ENCODE measurements at places on chromosomes 3 and 15.

DNA sequence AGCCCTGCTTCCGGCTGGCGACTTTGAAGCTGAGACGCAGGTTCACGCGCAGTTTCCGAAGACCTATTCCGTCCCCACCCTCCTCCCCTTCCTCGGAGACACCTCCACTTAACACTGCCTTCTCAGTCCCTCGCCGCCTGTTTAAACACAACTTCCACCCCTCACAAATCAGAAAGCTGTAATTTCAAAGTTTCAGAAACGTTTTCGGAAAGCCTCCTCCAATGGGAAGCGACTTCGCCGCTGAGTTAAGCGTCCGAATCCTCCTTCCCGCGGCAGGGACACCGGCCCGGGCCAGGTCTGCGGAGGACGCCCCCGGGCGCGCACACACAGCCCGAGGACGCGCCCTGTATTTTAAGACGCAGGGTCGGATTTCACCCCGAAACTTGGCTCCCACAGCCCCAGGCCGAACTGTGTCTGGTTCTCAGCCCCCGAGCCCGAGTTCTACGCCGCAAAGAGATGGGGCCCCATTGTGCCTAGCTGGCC is 559 bp upstream of the LRRN1 start:
- DNase-seq: peak; percentile 68

GRCh38 chr15:29123171-29123570 is 146.5 kb downstream of the NSMCE3 start:
- no peak for DNase-seq

DNA sequence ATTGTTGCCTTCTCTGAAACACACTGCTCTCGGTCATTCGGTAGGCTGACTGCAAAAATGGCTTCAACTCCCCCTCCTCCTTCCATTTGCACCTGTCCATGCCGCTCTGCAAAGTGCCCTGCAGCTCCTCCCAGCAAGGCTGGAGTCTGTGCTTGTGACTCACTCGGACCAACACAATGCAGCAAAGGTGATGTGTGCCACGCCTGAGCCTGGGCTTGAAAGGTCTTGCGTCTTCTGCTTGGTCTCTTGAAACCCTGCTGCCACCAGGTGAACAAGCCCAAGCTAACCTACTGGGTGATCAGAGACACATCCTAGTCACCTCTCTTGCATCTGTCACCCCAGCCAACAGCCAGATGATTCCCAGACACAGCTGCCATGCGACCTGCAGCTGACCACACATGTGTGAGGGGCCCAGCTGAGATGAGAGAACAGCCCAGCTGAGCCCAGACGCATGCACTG is 71.1 kb downstream of the MGLL start:
- no peak for DNase-seq

DNA sequence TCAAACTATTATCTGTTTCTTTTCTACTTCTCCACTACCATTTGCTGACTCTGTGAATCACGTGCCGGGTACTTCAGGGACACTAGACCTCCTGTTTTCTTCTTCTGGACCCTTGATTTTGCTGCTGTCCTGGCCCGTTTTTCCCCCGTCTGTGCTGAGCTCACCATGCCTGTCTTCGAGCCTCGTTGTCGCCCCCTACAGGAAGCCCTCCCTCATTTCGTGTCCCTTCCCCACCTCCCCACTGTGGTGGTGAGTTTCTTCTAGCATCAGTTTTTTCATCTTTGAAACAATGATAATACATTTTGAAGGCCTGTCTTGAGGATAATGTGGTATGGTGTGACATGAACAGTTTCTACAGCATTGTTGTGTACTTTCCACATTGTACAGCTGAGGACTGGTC is 12.8 kb downstream of the GABRG3 start:
- no peak for DNase-seq

DNA sequence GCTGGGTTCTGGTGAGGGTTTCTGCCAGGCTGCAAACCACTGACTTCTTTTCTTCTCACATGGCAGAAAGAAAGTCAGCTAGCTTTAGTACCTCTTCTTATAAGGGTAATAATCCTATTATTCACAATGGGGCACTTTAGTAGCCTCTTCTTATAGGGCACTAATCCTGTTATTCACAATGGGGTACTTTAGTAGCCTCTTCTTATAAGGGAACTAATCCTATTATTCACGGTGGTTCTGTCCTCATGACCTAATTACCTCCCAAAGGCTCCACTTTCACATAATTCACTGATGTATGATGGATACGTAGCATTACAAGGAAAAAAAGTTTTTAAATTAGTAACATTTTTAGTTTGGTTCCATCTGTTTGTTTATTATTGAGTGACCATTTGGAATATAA is 671.3 kb downstream of the NSUN3 start:
- no peak for DNase-seq

DNA sequence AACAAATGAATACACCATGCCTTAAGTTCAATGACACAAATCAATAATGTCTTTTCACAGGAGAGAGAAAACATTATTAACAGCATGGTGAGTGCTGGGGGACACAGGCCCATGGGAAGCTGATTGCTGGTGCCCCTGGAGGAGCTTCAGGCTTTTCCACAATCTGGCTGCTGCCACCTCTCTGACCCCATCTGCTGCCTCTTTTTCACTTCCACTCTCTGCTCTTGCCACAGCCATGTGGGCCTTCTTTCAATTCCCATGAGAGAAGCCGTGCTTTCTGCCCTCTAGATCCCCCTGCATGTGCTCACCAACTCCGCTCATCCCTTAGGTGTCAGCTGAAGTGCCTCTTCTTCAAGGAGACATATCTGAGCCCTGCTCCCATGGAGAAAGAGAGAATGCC is 21.0 kb upstream of the CTXND1 start:
- DNase-seq: no peak

DNA sequence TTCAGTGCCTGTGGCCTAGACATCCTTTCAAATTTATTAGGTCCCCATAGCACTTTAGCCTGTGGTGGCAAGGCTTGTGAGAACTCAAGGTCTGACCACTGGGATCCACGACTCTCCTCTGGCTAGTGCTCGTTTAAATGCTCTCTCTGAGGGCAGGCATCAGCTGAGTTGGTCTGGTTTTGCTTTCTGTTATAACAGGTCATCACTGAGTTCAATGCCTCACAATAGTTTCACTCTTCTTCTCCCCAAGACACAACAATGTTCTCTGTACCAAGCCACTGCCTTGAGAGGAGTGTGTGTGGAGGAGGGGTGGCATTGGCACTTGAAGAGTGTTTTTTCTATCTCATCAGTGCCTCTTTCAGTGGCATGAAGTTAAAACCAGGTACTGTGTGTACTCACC is 7.6 kb downstream of the OR5K4 start:
- no peak for DNase-seq

DNA sequence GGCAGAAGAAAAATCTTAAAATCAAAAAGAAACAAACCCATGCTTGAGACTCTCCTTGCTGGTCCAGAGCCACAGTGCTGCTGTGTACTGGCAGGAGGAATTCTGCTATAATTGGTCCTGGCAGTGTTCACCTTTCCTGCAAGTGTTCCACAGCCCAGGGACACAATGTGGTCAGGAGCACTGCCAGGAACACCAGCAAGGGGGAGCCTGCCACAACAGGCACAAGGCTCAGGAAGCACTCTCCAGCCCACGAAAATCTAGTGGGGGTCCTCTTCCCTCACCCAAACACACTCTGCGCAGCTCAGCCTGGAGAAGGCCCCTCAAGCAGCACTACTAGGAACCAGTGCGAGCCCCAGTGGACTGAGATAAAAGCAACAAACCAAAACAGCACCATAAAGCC is 92.9 kb downstream of the UBE3A start:
- no peak for DNase-seq

DNA sequence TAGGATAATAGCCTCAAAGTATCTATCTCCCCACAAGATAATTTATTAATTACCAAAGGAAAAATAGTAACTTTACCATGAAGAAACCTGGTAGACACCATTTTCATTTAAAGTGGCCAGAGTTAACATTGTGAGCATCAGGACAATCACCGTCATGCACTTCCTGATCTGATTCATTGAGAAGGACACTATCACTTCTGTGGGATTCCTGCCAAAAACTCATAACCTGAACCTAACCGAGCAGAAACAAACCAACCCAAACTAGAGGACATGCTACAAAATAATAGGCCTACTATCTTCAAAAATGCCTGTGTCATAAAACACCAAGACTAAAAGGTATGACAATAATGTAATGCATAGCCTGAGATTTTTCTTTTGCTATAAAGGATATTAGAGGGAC is 39.0 kb downstream of the FSIP1 start:
- no peak for DNase-seq

DNA sequence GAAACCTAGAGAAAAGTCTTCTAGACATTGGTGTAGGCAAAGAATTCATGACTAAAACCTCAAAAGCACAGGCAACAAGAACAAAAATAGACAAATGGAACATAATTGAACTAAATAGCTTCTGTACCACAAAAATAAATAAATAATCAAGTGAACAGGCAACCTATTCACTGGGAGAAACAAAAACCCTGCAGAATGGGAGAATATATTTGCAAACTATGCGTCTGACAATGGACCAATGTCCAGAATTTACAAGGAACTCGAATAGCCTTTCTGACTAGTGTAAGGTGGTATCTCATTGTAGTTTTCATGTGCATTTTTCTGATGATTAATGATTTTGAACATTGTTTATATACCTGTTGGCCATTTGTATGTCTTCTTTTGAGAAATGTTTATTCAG is 37.0 kb upstream of the GCSAM start:
- DNase-seq: no peak

- DNase-seq: no peak
Measured at GRCh38 chr3:114333923-114334240, 40.1 kb downstream of the TIGIT start.

DNA sequence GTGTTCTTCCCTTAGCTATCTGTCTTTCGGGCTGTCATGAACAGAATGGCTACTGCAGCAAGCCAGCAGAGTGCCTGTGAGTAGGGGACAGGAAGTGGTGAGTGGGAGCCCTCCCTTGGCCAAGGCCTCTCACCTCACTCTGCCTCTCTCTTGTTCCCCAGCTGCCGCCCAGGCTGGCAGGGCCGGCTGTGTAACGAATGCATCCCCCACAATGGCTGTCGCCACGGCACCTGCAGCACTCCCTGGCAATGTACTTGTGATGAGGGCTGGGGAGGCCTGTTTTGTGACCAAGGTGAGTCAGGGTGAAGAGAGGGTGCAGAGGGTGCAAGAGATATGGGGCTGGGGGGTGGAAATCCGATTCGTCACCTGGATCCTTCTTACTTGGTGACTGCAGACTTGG is 3.0 kb downstream of the DLL4 start:
- DNase-seq: no peak

DNA sequence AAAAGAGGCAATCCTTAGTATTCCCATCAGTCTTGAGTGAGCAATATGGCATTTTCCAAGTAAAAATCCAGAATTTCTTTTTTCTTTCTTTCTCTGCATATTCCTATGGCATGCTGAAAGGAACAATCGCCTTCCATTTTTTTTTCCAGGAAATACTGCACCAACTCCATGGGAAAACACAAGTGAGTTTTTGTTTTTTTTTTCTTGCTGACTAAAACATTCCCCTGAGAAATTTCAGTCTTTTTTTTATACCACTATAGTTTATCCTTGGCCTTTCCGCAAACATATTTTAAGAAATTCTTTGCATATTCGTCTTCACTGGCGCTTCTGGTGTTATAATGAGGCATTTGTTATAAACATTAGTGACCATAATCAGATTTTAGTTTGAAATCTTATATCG is 429.6 kb upstream of the MDFIC2 start:
- no peak for DNase-seq

GRCh38 chr3:9201266-9201665 is 48.2 kb downstream of the SRGAP3 start:
- DNase-seq: no peak

- no peak for DNase-seq
Measured at GRCh38 chr3:102712896-102713295, 278.1 kb downstream of the ZPLD1 start.

DNA sequence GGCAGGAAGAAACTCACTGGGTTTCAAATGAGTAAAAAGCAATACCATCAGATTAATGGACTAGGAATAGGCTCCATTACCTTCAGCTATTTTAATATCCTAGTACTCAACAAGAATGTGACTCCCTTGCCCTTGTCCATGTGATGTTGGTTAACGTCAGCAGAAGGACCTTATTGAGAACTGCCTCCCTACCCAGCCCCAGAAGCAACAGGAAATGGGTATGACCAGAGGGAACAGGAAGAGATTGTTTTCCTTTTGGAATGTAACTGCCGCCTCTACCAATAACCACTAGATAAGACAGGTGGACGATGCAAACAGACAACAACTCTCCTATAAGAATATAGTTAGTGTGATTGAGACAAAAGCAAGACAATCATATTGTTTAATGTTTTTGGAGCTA is 10.4 kb upstream of the MME start:
- no peak for DNase-seq

DNA sequence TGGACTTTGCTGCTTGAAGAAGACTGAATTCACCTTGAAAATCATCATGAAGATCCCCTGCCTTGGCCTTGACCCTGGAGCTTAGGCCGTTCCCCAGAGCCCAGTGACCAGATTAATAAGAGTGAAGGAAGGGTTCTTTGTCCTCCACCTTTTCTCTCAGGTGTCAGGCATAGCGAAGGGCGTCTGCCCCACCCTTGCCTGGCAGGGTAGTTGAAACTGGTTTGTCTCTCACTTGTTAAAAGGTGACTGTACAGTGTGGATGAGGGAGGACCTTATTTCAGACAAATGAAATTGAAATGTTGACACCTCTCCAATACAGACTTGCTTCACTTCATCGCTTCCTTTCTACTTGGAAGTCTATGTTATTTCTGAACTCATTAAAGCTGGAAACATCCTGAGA is 223.7 kb upstream of the BHLHE40 start:
- no peak for DNase-seq

DNA sequence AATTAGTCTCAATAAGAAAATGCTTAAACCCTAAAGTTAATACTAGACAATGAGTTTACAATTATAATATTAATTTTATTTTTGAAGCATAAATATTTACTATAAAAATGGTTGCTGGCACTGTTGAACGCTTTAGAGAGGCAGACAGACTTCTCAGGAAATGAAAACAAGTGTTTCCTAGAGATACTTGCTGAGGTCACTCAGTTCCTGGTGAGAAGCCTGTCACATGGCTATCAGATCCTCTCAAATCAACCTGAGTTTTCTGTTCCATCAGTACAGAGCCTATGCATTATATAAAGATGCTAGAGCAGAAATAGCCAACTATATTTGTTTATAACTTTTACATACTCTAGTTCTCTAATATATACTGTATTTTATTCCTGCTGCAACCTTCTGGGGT is 109.2 kb downstream of the MYO5A start:
- peak; percentile 81 for DNase-seq

- DNase-seq: no peak
Measured at GRCh38 chr15:41836713-41837454, 1.8 kb upstream of the PLA2G4B start.
